ENCODE measurements at places on chromosomes 5 and 9. TPM values are rescaled to one million over a fixed set of nuclear protein-coding genes. Genes with fewer than 3 reads are reported as not detected.
A peak's percentile ranks its signal among the peaks of the same experiment; 100 is the strongest.

Gene AP3S1
- total RNA-seq: 69.4 TPM

Gene ZNF366
- 13.6 TPM for total RNA-seq

Gene PPWD1
- 39.2 TPM for total RNA-seq

Gene AGXT2
- not detected for total RNA-seq

Gene NUDT12
- total RNA-seq: 11.8 TPM

- DNase-seq: no peak
Measured at GRCh38 chr5:54080831-54081230, 229.5 kb downstream of the ARL15 start.

DNA sequence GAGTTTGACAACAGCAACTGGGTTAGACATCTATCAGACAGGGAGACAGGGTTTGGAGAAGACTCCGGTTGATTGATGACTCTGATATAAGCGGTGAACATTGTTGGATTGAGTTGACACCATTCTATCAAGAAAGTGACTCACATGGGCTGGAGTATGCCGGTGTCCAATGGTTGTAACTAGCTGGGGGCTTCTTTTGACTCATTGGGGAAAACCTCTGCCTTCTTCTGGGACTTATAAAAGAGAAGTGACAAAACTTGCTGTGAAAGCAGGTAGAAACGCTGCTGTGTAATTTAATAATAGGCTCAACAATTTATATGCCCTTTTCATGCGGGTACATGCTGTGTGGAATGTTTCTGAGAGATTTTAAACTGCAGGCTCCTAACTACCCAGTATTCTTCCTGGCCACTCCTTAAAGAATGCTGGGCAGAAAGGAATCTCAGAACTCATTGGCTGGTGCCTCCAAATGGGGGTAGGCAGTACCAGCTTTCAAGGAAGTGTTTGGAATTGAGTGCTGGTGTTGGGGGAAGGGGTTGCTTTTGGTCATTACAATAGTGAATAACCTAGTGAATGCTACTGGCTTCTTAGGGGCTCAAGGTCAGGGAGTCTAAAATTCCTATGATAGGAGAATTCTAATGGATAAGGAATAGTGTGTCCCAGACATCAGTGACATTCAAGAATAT is 43.9 kb downstream of the FYB1 start:
- no peak for DNase-seq

DNA sequence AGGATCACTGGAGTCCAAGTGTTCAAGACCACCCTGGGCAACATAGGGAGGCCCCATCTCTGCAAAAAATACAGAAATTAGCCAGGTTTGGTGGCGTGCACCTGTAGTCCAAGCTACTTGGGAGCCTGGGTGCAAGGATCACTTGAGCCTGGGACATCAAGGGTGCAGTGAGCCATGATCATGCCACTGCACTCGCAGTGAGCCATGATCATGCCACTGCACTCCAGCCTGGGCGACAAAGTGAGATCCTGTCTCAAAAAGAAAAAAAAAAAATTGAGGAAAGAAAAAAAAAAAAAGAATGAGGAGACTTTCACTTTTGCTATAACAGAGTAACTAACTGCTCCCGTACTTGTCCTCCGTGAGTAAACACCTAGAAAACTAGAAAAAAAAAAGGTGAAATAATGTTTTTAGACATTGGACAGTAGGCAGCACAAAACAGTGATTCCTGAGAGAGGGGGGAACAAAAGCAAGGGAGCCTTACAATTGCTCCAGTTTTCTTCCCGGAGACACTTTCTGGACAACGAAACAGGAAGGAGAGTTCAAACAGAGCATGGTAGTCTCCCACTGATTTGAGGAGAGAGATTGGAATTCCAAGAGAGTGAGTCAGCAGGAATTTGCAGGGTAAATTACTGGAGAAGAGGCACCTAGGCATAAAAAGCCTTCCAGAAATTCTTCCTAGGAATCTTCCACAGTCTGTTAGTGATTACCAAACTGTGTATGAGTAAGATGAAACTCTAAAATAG is 6.9 kb upstream of the ZBTB5 start:
- DNase-seq: no peak

DNA sequence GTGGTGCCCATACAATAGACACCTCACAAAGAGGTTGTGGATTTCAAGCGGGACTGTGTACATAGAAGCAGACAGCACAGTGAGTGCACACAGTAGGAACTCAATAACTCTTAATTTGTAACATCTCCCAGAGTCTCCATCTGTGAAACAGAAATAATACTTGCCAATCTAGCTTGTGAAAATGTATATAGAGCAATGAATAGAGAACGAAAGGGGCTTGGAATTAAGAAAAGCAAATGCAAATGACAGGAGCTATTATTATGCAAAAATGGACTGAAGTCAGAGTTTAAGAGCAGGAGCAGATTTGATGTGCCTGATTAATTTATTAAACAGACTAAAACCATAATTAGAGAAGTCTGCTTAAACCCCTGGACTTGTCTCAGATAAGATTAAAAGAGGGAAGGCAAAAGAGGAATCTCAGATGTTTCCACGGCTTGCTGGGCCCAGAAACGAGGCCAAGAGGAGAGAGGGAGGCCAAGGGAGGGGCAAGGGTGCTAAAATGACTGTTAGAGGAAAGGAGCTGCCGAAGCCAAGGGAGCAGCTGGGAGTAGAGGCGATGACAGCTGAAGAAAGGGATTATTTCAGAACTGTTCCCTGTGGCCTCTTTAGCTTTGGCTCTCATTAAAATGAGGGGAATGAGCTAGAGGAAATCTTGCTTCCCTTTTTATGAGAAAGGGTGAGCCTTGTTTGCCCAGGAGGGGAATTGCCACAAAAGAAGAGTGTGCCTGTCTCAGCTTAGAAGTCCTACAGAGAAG is 72.1 kb downstream of the FEM1C start:
- DNase-seq: no peak

- DNase-seq: no peak
Measured at GRCh38 chr9:113246928-113247327, 25.6 kb downstream of the SLC31A1 start.

GRCh38 chr9:133928248-133928764 is 63.8 kb downstream of the VAV2 start:
- DNase-seq: no peak

GRCh38 chr5:18043344-18043743 is 409.1 kb downstream of the TAF11L14 start:
- DNase-seq: no peak

DNA sequence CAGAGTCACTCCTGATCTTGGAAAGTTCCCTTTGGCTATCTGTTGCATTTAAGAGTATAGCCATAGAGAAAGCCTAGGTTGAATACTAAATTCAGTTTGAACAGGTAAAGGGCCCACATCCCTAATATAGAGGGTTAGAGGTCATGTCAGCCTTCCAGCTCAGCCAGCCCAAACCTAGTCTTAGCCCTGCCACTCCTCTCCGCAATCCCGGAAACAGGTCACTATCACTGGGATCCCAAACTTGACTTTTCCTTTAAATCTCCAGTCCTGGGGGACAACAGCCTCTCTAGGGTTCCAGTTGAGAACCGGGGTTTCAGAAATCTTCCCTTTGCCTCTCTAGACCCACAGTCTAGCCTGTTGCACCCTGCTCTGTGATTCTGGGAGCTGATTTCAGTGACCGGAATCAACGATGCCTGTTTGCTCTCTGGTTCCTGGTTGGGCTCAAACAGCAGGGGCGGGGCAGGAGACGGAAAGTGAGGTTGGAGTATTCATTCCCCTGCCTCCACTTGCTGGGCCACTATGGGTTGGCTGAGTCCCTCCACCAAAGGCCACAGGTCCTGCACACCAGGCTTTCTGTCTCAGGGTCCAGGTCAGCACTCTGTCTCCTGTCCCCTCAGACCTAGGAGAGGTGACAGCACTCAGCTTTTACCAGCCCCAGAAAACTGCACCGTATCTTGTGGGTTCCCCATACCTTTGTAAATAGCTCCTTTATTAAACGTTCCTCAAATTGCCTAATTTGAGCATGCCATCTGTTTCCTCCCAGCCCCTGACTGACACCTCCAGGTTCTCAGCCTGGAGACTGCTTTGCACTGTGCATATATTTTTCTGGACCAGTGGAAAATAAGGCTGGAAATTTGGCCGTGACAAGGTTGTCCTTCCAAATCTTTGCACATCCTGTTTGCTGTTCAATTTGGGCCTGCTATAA is 23.8 kb upstream of the CPEB4 start:
- DNase-seq: peak; percentile 56

GRCh38 chr5:83475935-83476814 is 4.6 kb downstream of the VCAN start:
- DNase-seq: no peak

GRCh38 chr9:126724226-126724625 is 80.6 kb upstream of the ZBTB43 start:
- DNase-seq: no peak

- no peak for DNase-seq
Measured at GRCh38 chr5:132376694-132377641, 7.5 kb downstream of the SLC22A5 start.

DNA sequence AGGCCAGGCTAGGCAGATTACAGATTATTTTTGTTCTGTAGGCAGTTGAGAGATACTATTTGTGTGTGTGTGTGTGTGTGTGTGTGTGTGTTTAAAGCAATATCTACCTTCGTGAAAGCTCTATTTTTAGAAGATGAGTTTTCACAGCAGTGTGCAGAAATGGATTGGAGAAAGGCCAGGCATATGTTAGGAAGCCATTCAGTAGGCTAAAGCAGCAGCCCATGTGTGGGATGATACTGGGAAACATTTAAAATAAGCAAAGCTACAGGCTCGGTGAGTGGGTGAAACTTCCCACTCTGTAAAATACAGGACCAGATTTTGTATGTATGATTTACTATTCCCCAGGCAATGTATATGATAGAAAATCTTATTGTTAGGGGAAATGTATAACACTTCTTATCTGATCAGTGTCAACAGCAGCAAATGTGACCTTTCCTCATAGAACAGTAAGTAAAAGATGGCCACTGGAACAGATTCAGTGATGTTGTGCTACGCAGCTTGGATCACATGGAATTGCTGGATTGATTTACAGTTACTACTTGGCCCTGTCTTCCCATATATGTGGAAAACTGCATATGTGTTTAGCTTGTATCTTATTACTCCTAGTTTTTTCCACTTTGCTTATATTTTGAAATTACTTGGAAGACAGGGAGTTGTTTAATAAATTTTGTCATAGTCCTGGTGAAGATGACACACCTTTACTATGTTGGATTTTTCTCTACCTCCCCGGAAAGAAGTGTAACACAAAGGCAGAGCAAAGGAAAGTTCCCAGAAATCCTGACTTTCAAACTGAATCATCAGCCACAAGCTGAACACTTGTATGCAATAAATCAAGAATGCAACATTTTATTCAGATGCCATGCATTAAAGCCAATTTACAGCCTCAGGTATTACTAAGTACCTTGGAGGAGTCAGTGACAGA is 1077.7 kb upstream of the SEMA6A start:
- no peak for DNase-seq

DNA sequence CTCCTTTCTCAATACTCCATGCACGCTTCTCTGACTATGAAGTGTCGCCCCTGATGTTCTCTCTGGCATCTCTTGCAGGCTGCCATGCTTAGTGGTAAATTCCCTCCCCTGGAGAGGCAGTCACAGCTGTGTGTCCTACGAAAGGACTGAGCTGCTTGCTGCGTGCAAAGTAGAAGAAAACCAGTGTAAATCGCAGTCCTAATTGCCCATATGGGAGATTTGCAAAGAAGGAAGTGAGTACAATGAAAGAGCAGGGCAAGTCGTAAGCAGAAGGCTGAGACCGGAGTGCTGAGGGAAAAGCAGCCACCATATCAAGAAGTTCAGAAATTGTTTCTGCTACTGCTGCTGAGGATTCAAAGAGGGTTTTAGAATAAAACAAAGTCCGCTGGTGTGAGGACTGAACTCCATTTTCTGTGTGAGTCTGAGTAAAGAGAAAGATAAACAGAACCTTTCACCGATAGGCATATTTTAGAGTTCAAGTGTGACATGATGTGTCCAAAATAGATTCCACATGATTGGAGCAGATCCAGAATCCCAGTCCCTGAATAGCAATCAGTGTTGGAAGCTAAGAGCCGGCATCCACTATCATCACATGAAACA is 507.8 kb upstream of the MPDZ start:
- DNase-seq: no peak

DNA sequence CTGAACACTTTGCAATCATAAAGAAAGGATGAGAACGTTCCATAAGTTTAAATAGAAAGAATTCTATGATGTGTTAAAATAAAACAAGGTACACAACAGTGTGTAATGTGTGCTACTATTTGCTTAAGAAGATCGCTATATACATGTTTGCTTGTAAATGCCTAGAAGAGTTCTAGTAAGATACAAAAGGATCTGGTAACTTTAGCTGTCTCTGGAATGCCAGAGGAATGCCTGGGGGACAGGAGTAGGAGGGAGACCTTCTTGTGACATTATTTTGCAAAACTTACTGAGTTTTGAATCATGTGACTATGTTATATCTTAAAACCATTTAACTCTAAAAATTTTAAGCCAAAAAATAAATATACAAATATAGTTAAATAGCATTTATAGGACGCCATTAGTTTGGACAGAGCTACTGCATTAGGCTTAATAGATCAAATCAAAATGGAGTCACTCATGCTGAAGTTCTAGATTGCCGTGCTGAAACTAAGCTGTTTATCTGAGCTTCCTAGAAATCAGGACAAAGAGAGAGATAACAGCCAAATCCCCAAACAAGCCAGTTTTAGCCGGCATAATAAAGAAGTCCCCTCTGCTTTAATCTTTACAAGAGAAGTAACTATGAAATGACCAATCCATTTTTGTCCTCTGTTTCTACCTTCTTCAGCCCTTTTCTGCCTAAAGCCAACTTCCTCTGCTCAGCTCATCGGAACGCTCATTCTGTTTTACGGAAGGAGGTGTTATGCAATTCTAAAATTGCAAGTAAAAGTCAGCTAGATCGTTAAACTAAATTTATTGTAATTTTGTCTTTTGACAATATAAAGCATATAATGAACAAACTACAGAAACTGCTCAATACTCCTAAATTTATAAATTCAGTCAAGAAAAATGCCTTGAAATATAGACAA is 44.8 kb downstream of the LIX1 start:
- no peak for DNase-seq

DNA sequence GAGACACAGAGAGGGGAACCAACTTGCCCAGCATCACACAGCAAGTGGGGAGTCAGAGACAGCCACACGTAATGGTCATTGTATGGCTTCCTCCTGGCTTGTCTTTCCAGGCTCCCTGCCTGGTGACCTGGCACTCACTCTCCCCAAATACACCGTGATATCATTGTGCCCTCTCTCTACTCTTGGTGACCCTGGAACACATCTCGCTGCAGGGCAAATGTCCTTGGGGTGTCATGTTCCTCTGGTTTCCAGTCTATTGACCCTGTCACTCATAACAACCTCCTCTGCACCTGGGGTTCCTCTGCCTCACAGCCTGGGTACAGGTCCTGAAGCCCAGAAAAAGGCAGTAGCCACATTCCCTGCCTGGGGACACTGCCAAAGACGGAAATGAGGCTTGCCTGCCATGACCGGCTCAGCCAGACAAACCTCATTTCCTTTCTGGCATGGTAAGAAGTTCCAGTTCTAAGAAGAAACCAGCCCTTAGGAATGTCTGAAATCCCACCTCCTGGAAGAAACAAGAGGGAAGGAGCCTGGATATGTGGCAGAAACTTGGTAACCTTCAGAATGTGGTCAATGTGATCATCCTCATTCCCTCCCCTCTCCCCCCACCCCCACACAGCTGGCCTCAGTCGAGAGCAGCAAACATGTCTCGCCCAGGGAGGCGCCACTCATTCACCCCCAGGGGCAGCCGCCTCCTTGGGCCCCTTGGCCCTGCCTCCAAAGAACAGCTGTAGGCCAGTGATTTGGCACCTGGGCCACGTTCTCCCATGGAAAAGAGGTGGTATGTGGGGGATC is 30.6 kb upstream of the SMU1 start:
- DNase-seq: no peak
